ENCODE measurements at places on chromosomes 5 and 9.

- DNase-seq: no peak
Measured at GRCh38 chr9:91664663-91665062, 241.0 kb upstream of the NFIL3 start.

GRCh38 chr5:160159991-160160792 is 40.9 kb upstream of the PWWP2A start:
- peak; percentile 51 for DNase-seq

DNA sequence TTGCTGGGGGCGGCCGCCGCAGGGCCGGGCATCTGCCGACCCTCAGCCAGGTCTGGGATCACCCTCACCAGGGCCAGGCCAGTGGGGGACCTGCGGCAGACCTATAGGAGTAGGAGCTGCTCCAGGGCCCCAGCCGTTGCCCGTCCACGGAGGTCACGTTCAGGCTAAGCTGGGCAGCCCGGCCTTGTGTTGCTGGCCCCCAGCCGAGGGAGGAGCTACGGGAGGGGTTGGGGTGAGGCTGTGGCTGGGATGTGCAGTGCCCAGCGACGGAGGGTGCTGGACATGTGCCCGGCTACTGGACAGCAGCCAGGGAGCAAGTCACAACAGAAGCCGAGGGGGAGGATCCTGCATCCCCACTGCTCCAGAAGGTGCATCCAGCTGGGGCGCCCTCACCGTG is 39.6 kb upstream of the SLC6A19 start:
- DNase-seq: no peak

GRCh38 chr9:86356871-86357866 is 3.0 kb upstream of the TUT7 start:
- DNase-seq: no peak

GRCh38 chr9:84151640-84152039 is 171.0 kb downstream of the RMI1 start:
- peak; percentile 98 for DNase-seq

DNA sequence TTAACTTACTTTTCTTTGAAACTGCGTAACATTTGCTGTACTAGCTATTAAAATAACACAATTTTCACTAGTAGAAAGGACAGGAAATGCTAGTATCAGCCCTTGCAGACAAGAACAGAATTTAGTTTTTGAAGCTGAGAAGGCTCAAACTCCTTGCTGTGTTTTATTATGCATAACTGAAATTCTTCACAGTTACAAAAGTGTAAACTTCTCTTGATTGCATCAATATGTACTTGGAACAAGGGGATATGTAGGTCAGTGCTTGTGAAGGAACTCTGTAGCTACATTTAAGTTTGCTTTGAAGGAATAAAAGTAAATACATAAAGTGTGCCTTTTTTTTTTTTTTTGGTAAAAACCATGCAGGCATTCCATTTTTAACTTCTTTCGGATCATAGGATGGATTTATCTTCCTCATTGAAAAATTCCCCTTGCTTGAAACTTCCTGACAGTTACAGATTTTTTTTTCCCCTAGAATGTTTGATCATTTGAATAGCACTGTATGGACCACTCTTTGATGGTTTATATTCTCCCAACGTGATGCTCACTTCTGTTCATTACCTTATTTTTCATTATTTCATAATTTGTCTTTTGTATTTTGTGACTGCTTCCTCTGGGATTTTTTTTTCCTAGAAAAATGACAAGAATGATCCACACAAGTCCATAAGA is 94.9 kb upstream of the DAB2 start:
- DNase-seq: no peak

GRCh38 chr9:94792511-94792910 is 66.0 kb downstream of the AOPEP start:
- DNase-seq: no peak

GRCh38 chr9:85224729-85225128 is 517.0 kb downstream of the AGTPBP1 start:
- no peak for DNase-seq

GRCh38 chr9:35616681-35617459 is 1.3 kb downstream of the CD72 start:
- peak; percentile 10 for DNase-seq

DNA sequence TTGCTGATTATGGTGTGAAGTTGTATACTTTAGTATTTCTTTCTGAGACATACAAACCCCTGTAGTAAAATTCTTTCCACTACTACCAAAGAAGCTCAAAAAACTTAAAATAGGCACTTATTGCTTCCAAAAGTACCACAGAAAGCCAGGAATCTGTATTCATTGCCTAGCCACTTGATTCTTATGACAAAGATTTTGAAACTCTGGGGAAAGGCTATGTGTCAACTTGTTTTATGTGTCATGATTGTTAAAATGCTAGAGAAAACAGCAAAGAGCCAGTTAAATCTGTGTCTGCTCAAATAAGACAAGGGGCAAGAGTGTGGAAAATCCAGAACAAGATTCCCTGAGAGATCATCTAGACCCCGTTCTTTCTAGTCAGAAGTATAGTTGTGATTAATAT is 6.0 kb downstream of the KIF2A start:
- no peak for DNase-seq

- no peak for DNase-seq
Measured at GRCh38 chr5:3364433-3364832, 231.2 kb upstream of the IRX1 start.

GRCh38 chr9:113486327-113486726 is 22.8 kb downstream of the RGS3 start:
- no peak for DNase-seq

- no peak for DNase-seq
Measured at GRCh38 chr9:19481121-19481870, 72.5 kb downstream of the ACER2 start.

DNA sequence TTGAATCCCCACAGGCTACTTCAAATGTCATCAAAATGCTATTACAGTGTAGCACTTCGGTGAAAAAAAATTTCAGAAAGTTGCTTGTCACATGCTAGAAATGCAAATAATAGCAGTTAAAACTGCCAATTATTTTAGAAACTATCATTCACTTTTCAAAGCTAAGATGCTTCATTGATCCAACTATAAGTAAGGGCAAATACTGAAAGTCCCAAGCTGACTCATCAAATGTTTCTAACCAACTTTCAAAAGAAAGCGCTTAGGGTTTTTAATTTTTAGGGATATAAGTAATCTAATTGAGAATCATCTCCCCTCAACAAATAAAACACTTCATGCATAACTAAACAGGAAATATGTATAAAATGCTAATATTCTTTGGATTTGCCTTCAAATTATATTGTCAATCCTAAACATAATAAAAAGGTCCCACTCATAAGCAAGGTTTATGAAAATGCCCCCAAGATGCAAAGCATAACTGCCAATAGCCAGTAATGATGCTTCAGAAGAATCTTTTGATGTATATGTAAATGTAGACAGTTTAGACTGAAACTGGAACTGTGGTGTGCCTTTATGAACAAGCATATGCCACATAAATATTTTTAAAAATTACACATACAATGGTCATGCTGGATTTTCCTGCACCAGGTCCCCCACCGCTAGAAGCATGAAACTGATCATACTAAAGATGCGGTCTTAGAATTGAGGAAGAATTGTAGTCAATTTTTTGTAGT is 12.2 kb downstream of the ACTL7A start:
- no peak for DNase-seq

DNA sequence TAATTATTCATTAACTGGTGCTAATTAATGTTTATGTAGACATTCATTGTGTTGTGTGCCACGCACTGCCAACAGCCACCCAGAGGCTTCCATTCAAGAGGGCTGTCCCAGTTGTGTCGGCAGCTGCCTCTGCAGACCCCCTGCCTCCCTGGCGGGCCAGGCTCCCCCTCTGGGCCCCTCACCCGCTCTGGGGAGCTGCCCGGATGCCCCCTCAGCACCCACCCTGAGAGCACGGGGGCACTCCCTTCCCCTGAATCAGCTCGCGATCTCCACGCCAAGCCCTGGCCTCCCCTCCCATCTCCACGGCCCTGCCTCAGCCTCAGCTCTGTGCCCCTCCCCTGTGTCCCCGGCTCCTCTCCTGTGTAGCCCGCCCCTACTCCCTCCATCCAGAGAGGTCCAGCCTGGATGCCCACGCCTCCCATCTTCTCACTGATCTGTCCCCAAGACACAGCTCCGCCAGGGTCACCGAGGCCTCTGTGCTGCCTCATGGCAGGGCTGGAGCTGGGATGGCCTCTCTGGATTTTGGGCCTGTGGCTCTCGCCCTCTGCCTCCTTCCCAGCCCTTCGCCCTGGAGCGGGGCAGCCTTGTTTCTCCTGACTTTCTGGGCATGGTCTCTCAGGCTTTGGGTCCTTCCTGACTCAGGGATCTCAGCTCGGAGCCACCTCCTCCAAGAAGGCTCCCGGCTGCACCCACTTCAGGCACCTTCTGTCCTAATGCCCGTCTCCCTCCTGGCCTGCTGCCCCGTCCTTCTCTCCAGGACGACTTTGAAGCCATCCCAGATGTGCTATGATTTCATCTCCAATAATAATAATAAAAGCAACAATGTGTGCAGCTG is 16.0 kb upstream of the SLC9A3 start:
- no peak for DNase-seq

- no peak for DNase-seq
Measured at GRCh38 chr9:16871336-16872151, 1.1 kb upstream of the BNC2 start.

- no peak for DNase-seq
Measured at GRCh38 chr5:179526978-179527377, 23.4 kb upstream of the RUFY1 start.

- DNase-seq: no peak
Measured at GRCh38 chr9:34398875-34399274, 22.2 kb upstream of the MYORG start.

DNA sequence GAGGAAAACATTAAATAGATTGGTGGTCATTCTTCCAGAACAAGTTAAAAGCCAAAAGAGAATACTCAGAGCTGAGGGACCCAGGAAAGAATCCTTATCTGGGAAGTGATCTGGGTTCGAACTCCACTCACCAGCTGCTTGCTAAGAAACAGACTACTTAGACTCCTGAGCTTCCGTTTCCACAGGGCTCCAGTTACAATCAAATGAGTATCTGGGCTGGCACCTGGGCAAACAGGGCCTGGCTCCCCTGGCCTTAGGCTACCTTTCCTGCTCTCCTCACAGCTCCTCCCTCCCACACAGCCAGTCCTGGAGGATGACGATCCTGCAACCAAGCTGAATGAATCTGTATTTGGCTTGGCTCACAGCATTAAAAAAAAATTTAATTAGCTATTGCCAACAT is 2.5 kb downstream of the MAPK9 start:
- DNase-seq: no peak

GRCh38 chr5:24005384-24005783 is 498.0 kb downstream of the PRDM9 start:
- DNase-seq: no peak

GRCh38 chr5:73354406-73354805 is 94.2 kb downstream of the FOXD1 start:
- DNase-seq: no peak

DNA sequence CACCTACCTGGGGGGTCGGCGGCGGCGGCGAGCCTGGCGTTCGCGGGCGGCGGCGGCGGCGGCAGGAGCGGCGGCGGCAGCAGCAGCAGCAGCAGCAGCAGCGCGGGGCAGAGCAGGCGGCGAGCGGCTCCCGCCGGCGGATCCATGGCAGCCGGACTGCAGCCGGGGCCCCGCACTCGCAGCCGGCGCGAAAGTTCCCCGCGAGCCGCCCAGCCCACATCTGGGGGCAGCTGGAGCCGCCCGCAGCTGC is 153 bp downstream of the ADAMTS2 start:
- DNase-seq: no peak

GRCh38 chr5:3622961-3623360 is 27.3 kb downstream of the IRX1 start:
- no peak for DNase-seq

GRCh38 chr9:117239428-117239827 is 175.4 kb downstream of the ASTN2 start:
- no peak for DNase-seq

- no peak for DNase-seq
Measured at GRCh38 chr9:88072831-88073375, 65.4 kb downstream of the SPATA31C2 start.

DNA sequence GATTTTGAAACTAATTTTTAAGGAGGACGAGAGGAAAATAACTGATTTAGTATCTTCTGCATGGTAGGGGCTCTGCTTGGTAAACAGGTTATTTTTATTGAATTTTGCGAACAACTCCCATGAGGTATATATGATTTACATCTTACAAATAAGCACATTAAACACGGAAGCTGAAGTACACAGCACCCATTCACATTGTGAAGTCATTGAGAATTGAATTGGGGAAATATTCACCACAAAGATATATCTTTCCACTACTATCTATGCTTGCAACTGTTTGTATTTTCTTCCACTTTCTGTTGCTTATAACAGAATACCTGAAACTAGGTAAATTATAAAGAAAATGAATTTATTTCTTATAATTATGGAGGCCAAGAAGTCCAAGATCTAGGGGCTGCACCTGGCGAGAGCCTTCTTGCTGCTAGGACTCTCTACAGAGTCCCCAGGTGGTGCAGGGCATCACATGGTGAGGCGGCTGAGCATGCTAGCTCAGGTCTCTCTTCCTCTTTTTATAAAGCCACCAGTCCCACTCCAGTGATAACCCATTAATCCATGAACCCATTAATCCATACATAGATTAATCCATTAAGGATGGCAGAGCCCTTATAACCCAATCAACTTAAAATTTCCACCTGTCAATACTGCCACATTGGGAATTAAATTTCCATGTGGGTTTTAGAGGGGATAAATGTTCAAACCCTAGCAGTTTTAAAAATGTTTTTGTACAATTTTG is 79.0 kb upstream of the ZNF608 start:
- DNase-seq: no peak

- no peak for DNase-seq
Measured at GRCh38 chr5:14584848-14585247, 3.3 kb downstream of the OTULINL start.

- no peak for DNase-seq
Measured at GRCh38 chr9:11749396-11749795, 943.8 kb upstream of the TYRP1 start.

GRCh38 chr5:149735066-149735465 is 5.0 kb downstream of the PPARGC1B start:
- DNase-seq: no peak

DNA sequence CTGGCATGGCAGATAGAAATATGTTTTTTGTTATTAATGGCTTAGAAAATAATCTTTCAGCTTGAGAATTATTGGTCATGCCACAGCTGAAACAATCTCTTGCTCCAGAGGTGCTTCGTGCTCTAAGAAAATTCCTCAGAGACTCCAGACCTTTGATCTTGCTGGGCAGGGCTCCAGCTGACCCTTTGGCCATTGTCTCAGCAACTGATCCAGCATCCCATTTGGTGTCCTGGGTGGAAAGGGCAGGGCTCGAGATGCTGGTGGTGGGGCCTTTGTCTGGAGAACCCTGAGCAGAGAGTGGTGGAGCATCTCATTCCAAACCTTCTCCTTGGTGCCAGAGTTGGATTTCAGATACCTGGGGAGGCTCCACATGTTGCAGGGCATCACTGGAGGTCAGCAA is 43.2 kb upstream of the PIK3R1 start:
- DNase-seq: no peak

DNA sequence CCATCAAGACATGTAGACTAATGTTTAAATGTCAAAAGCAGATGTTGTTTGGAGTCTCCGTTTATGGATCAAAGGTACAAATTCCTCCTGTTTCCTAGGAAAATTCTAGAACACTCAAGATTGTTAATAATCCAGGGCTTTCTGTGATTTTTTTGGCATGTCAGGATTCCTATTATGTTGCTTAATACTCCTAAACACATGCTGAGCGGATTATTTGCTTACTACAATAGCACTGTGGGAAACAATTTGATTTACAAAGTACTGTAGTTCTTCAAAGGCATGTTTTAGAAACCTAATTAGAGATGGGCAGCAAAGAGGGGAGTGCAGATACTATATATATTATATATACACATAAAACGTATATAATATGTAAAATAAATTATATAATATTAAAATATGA is 19.0 kb upstream of the SCAMP1 start:
- DNase-seq: peak; percentile 7

GRCh38 chr9:38286766-38287165 is 105.7 kb upstream of the ALDH1B1 start:
- no peak for DNase-seq
